Kidney glomerular epithelial cell (primary cell): ENCODE measurements at places on chromosomes 6 and 20.

GRCh38 chr20:35093267-35093884 lies 769 bp upstream of the TRPC4AP start:
- DNase-seq, result peak; percentile 65

DNA sequence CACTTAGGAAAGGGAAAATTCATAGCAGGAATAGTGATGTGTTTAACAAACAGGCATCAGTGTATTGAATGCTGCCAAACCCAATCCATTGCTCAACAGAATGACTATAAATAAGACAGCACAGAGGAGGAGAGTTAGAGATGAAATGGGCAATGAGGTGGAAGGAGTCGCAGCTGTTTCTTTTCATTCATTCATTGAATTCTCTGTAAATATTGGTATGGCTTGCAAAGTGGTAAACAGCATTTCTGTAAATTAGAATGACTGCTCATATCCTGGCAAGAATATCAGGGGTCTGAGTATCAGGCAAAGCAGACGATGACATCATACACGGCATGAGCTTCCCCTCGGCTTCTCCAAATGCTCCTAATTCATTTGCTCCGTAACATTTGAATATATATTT lies 703.6 kb upstream of the SLC35B3 start:
- no peak for DNase-seq

DNA sequence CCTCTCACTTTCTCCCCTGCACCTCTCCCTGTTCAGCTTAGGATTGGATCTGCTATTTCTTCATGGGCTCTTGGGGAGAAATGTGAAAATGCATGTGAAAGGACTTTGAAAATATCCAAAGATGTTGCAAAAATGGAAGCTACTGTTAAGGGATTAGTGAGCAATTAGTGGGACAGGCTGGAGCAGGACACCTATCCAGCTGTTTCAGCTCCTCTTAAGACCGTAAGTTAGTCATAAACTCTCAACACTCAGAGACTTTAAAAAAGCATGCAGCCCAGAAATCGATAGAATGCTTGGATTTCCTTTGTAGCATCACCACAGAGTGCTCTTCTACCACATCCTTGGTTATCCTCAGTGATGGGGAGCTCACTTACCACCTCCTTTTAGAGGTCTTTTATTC lies 88.7 kb downstream of the SLC24A3 start:
- DNase-seq, result no peak

DNA sequence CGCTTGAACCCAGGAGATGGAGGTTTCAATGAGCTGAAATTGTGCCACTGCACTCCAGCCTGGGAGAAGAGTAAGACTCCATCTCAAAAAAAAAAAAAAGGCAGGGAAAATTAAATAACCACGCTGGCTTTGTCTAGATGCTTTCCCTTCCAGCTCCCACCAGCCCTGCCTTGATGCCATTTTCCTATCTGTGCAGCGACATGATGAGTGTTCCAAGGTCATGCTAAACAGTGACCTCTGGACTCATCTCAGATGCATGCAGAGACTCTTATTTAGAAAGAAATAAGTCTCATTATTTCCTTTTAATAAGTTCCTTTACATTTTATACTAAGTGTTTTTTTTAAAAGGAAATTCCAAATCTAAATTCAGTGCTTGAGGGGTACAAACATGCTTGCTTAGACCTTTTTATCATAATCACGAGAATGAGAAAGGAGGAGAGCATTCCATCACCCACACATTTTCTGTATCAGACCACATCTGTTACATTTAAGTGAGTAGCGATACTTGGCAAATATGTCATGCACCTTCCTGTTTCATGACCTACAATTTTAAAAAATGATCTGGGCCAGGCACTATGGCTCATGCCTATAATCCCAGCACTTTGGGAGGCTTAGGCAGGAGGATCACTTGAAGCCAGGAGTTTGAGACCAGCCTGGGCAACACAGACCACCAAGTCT lies 101.1 kb upstream of the RREB1 start:
- DNase-seq, result no peak

GRCh38 chr6:135583256-135583761 lies 85.8 kb upstream of the AHI1 start:
- DNase-seq, result no peak

GRCh38 chr6:170421921-170422320 lies 115.4 kb downstream of the FAM120B start:
- DNase-seq, result no peak

GRCh38 chr20:38373231-38373867 lies 27.1 kb downstream of the LBP start:
- DNase-seq, result no peak
